ENCODE measurements at places on chromosomes 1 and 21.

DNA sequence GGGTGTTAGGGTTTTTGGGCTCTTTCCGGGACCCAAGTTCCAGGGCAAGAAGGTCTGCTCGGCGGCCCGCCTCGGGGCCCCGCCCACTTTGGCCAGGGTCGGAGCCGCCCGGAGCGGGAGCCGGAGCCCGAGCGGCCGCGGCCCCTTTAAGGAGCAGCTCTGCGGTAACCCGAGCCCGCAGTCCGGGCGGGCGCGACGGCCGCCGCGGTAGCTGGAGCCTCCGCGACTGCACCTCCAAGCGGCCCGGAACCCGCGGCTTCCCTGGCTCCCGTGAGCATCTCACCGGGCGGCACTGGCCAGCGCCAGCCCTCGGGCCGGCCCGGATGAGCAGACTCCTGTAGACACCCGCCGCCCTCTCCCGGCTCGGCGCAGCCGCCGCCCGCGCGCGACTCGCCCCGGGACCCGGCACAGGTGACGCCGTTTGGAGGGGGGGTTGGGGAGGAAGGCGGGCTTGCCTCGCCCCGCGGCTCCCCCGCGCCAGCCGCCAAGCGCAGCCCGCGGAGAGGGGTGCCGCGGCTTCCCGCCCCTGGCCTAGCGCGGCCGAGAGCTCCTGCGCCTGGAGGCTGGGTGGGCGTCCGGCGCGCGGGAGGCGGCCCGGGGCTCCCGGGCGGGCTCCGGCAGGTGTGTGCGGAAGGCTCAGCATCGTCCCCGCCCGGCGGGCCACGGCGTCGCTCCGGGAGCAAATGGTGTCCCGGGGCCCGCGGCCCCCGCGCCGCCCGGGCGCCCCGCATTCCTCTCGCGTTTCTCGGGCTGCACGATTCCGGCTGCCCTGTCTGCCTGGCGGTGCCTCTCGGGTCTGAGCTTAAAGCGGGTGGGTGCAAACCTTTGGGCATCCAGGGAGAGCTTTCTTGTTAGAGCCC is at the start of gene TLCD4:
TLCD4 (plus strand) TSS at position 149 of the 860 bp plus-strand sequence. CDS start 26,547 bp downstream, outside the sequence.
- DNase-seq, result peak; percentile 4

DNA sequence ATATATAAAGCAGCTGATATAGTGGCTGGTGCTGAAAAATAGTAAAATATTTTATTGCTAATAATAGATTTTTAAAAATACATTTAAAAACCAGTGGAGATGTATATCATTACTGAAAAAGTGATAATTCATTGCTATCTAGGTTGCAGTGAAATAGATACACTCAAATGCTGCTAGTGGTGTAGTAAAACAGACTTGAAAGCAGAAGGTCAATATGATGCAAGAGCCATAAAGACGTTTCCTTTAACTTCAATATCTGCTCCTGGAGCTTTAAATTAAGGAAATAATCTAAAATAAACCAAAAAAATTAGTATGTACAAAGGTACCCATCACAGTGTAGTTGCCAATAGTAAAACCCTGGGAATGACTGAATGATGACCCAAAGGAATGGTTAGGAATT is 26.2 kb downstream of the RHEX start:
- DNase-seq, result no peak

- no peak for DNase-seq
Measured at GRCh38 chr1:154944401-154945159, 8.1 kb upstream of the PMVK start.

GRCh38 chr1:220770245-220770913 is 16.3 kb upstream of the MTARC1 start:
- no peak for DNase-seq

DNA sequence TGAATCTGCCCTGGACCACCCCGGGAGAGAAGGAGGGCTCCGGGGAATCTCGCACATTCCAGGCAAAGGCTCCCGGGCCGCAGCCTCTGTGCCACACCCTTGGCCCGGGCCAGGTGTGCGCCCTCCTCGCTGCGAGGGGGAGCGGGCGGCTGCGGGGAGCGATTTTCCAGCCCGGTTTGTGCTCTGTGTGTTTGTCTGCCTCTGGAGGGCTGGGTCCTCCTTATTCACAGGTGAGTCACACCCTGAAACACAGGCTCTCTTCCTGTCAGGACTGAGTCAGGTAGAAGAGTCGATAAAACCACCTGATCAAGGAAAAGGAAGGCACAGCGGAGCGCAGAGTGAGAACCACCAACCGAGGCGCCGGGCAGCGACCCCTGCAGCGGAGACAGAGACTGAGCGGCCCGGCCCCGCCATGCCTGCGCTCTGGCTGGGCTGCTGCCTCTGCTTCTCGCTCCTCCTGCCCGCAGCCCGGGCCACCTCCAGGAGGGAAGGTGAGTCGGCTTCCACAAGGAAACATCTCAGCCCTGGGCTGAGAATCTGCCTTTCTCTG is at the start of gene LAMC2:
LAMC2 (plus strand) TSS at position 324 of the 550 bp plus-strand sequence; CDS start at position 413, 89 bp downstream.
- DNase-seq, result no peak

GRCh38 chr1:41851589-41851988 is 67.1 kb downstream of the HIVEP3 start:
- no peak for DNase-seq

DNA sequence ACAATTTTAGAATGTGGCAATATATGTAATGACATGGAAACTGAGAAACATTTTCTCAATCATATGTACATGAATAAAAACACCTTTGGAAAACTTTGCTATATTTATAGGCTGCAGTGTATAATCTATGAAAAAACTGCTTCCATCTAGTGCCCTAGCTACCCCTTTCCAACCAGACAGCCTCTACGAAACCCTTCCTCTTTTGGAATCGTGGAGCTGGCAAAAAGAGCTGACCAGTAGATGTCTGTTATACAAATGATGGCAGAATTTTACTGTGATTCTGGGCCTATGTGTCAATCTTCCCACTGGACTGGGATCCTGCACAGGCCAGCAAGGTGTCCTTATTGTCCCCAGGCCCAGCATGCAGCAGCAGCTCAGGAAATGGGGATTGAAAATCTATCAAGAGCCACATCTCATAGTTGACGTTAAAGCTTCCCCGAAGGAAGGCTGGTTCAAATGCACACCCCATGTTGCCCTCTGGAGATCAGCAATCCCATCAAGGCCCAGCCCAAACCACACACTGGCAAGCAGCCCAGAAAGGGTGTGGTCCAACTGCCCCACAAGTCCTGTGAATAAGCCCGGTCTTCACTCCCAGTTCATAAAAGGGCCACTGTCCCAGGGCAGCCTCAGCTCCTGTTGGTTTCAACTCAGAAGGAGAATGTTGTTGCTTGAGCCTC is 8.8 kb upstream of the FAM20B start:
- peak; percentile 79 for DNase-seq

DNA sequence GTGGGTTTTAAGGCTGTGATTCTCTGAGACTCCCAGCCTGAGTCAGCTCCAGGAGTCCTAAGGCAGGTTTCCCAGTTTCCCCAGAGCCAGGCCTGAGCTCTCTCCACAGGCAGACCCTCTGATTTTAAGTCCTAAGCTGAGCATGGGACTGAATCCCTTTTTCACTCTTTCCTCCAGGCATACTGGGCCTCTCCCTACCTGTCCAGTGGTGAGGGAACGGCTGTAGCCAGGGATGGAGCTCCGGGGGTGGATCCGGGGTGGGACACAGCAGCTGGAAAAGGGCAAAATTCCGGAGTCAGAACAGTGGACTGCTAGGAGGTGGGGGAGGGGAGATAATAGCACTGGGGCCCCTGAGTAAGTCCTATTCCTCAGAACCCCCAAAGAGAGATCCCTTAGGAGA is 30.0 kb downstream of the DLGAP3 start:
- no peak for DNase-seq

- DNase-seq, result no peak
Measured at GRCh38 chr1:154852845-154853244, 17.2 kb downstream of the KCNN3 start.

- DNase-seq, result no peak
Measured at GRCh38 chr21:44983421-44984206, 43.8 kb downstream of the SLX9 start.

DNA sequence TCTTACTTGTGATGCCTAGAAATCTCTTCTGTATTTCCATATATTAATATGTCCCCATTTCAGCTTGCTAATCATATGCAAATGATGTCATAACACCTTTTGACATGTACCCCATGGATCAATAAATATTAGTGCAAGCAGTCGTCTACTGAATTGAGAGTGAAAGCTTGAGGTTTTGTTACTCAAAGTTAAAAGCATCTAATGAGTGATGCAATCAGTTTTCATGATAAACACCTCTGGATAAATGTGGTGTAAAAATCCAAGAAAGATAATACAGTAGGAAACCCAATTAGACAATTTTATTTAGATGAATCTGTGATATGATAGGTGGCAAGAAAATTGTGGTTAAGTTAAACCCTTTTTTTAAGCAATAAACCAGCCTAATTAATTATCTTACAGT is 141.2 kb upstream of the DMRTA2 start:
- DNase-seq, result no peak

Data from urinary bladder (tissue), 4 donors.